ENCODE measurements at places on chromosomes 1 and 21.

DNA sequence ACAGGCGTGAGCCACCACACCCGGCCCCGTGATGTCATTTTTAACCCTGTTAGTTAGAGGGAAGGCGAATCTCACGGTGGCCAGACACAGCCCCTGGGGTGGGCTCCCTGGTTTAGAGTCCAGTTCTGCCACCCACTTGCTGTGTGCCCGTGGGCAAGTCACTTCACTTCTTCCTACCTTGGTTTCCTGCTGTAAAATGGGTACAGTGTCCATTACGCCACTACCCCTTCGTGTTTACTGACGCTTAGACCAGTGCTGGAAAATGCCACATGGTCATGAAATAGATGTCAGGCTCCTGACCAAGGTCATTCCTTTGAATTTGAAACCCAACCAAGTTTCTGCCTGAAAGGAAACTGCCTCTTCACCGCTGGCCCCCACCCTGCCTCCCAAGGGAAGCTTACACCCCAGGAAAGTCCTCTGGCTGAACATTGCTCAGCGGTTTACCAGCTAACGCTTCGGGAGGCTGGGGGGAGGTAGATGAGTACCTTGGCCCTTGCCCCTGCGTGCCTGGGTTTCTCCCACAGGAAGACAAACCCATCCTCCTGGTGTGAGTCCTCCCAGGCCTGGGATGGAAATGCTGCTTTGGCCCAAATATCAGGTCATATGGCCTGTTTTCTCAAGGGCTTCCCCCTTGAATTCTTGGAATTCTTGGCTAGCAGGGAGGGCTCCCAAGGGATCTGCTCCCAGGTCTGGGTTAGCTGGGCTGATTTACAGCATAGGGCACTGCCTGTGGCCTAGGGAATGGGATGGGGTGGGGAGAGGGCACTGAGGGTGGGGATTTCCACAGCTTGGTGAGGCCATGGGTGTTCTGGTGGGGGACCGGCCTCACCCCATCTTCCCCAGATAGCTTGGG, 7.6 kb upstream of the AADACL4 start:
- no peak for DNase-seq

DNA sequence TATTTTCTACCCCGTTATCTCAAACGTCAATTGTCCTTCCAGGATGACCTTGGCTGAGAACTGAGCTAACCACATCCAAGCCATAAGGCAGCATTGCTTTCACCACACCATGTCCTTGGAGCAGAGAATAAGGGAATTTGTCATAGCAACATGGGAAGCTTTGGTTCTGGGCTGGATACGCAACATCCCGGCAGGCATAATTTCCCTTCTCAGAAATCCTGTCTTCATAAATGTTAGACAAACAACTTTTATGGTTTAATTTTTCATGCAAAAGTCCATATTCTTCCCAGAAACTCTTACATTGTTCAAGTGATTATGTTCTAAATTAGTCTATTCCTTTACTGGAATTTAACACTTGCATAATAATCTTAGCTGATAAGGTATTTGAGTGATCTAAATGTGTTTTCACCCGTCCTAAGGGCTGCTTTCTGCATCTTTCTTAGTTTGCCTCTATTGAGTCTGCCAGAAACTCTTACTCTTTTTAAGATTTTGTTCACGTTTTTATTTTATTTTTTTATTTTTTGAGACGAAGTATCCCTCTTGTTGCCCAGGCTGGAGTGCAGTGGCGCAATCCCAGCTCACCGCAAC, 51.8 kb downstream of the KCNJ15 start:
- DNase-seq, result no peak

- no peak for DNase-seq
Observed at GRCh38 chr1:4868521-4868920, 214.1 kb downstream of the AJAP1 start.

DNA sequence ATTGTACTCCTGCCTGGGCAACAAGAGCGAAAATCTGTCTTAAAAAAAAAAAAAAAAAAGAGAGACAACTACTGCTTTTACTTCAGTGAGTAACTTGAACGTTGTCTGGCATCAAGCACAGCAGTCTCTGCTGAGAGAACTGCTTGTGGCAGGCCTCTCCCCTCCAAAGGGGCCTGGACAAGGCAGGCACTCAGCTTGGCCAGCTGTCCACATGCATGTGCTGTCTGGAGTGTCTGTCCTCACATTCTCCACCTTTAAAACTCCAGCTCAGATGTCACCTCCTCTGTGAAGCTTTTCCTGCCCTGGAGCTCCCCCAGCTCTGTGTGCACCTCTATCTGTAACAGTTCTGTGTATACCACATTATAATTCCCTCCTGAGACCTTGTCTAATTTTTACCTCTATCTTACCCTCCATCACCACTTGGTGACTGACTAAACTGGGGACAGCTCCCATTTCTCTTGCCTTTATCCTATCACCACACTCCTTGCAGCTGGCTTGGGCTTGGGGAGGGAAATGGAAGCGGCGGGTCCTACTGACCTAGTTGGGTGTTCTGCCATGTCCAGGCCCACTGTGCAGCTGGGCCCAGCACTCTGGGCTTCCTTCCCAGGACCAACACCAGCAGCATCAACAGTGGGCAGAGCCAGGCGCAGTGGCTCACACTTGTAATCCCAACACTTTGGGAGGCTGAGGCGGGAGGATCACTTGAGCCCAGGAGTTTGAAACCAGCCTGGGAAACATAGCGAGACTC, 71.4 kb upstream of the ARTN start:
- DNase-seq, result no peak

DNA sequence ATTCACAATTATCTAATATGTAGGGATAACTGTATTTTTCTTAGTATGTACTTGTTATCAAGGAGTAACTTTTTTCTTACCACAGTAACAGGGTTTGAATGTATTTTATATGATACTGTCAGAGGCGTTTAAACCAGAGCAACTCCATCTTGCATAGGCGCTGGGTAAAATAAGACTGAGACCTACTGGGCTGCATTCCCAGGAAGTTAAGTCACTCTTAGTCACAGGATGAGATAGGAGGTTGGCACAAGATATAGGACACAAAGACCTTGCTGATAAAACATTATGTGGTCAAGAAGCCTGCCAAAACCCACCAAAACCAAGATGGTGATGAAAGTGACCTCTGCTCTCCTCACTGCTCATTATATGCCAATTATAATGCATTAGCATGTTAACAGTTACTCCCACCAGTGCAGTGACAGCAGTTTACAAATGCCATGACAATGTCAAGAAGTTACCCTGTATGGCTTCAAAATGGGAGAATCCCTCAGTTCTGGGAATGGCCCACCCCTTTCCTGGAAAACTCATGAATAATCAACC, 64.8 kb downstream of the RPE65 start:
- DNase-seq, result no peak

GRCh38 chr1:28860332-28861073, 48.5 kb downstream of the OPRD1 start:
- DNase-seq, result no peak

GRCh38 chr1:101215363-101216011, 21.3 kb upstream of the S1PR1 start:
- no peak for DNase-seq

- DNase-seq, result no peak
Observed at GRCh38 chr1:39168301-39169080, 36.0 kb upstream of the MACF1 start.
